ENCODE measurements at places on chromosomes 11 and 22. TPM values are rescaled to one million over a fixed set of nuclear protein-coding genes. Genes with fewer than 3 reads are reported as not detected.

- H3K36me3 ChIP-seq: no peaks in the 10 kb centered on the region
- no peak overlapping the region for H3K27ac ChIP-seq
- DNase-seq: no peak
- H3K4me3 ChIP-seq: no peak overlapping the region
- H3K27me3 ChIP-seq: no peaks in the 10 kb centered on the region
These were observed 3.5 kb downstream of the NXPE1 start for GRCh38 chr11:114556135-114556534.

GRCh38 chr11:113839842-113840241 lies 35.5 kb downstream of the USP28 start:
- H3K4me3 ChIP-seq: no peak overlapping the region
- no peak overlapping the region for H3K27ac ChIP-seq
- peaks cover 33% of the 10 kb centered on the region for H3K36me3 ChIP-seq
- peaks cover 13% of the 10 kb centered on the region for H3K4me1 ChIP-seq

- no peak overlapping the region for H3K27ac ChIP-seq
- peaks cover 2% of the 10 kb centered on the region for H3K27me3 ChIP-seq
These were observed 25.4 kb upstream of the BSX start for GRCh38 chr11:123006860-123007542.

GRCh38 chr11:45615182-45615792 lies 50.1 kb downstream of the CHST1 start:
- H3K4me3 ChIP-seq: no peak overlapping the region
- H3K27me3 ChIP-seq: peaks cover 18% of the 10 kb centered on the region
- H3K4me1 ChIP-seq: no peaks in the 10 kb centered on the region
- H3K36me3 ChIP-seq: no peaks in the 10 kb centered on the region

- H3K27ac ChIP-seq: no peak overlapping the region
- H3K4me3 ChIP-seq: no peak overlapping the region
- peak; percentile 39 for DNase-seq
- peaks cover 15% of the 10 kb centered on the region for H3K36me3 ChIP-seq
- H3K4me1 ChIP-seq: peaks cover 41% of the 10 kb centered on the region
- H3K27me3 ChIP-seq: peaks cover 26% of the 10 kb centered on the region
These were observed 38.1 kb upstream of the ST14 start for GRCh38 chr11:130121445-130121978.

DNA sequence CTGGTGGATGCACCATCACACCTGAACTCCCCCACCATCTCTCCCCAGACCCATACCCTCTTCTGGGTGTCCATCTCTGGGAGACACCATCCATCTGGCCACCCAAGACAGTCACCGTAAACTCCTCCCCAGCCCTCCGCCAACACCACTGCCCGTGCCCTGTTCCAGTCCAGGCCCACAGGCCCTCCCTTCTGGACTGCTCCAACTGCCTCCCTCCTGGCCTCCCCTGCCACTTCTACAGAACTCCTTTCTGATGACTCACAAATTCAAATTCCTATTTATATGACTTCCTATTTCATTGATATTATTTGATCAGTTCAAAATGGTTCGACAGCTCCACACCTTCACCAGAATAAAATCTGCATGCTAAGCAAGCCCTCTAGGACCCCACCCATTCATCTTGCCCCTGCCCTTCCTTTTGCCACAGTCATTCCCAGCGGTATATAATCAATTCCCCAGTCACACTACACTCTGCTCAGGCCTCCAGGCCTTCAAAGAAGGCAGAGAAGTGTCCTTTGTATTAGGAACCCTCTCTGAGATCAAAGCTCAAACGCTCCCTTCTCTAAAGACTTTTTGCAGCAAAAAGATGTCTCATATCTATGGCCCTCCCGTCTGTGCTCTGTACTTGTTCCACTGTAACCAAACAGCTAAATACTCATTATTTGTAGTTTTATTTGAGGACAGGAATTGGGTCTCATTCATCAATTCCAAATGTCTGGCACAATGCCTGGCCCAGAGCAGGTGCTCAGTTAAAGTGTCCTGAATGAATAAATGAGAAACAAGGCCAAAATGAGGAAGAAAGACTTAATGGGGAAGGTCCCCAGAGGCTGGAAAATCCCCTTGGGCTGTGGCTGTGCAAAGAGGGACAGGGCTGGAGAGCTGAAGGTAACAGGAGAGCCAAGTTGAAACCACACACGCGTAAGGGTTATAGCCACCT lies 29.0 kb downstream of the MYH9 start:
- H3K27me3 ChIP-seq: no peaks in the 10 kb centered on the region
- peaks cover 93% of the 10 kb centered on the region for H3K4me1 ChIP-seq
- DNase-seq: no peak
- H3K36me3 ChIP-seq: peaks cover 69% of the 10 kb centered on the region
- H3K4me3 ChIP-seq: peak overlapping the region; percentile 13
- H3K27ac ChIP-seq: peak overlapping the region; percentile 74

OR52I1 gene
- total RNA-seq: not detected

GGTLC3 gene
- total RNA-seq: not detected

Data from activated CD8-positive, alpha-beta T cell treated with anti-CD3 and anti-CD28 coated beads, Interleukin-2, amount 10 ng/mL, durations not matched to agents 7 days and 5 days (primary cell).